ENCODE measurements at places on chromosomes 3 and 15.

DNA sequence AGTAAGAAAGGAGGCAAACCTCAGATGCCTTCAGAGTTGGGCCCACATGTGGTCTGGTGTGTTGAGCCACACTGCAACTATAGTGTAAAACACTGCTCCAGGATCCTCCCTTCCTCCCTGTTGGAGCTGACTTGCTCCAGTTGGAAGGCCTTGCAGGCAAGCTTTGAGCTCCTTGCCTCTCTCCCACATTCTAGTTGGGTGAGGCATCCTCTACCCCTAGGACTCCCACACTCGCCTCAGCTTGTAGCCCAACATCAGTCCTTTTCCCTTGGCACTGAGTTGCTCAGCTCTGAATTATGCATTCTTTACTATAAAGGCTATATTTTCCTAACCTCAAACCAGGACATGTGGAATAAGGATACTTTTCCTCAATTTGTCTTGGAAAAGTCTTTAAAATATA, 143.9 kb downstream of the NECTIN3 start:
- DNase-seq, result no peak

- no peak for DNase-seq
Observed at GRCh38 chr15:29826908-29827820, 4.9 kb upstream of the TJP1 start.

- no peak for DNase-seq
Observed at GRCh38 chr3:10417847-10418246, 87.5 kb downstream of the ATP2B2 start.

DNA sequence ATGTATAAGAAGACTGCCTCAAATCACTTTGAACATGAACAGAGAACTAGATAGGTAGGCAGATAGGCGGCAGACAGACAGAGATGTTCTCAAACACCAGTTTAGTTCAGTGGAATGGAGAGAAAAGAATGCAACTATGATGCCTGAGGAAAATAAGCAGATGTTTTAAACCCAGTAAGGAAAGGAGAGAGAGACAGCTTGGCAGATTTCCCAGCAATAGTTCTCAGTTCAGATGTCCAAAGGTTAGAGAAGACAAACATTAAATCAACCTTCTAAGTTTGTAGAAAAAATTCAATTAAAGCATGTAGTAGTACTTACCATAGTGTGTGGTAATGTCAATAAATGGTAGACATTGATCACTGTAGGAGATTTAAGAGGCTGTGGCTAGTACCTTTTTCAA, 209.6 kb upstream of the PFN2 start:
- no peak for DNase-seq

DNA sequence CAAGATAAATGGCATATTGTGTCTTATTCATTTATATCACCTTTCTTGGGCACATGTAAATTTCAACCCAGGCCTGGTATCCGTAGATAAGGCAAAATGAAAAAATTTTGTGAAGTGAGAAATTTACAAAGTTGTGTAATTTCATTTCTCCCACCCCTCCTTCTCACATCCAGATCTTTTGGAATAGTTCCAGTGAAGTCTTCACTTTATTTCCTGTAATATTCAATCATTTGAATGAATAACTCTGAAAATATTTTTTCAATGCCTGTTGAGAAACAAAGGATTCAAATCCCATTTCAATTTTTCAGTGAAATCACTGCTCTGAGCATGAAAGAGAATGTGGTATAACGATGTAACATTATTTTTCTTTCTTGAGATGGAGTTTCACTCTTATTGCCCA, 53.4 kb downstream of the BTLA start:
- no peak for DNase-seq

DNA sequence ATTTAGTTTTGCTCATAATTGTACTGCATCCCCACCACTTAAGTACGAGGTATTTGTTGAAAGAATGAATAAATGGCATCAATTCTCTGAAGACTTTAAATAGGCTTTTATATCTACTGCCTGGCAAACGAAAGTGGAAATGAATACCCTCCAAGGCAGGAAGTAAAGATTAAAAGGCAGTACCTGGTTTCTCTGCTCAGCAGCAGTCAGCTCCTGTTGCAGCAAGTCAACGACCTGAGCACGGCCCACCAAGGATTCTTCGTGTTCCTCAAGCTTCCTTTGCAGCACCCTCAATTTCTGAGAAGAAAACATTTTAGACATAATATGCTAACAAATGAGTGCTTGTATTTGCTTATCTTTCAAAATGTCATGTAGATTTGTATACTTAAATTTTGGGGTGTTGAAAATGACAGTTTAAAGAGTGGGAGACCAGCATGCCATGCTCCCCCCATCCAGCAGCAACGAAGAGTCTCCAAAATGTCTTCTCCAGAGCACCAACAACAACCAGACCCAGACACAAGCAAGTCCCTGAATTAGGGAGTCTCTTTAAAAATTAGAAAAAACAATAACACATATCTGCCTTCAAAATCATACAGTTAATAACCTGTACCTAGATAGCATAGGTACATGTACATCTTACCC, 31.2 kb downstream of the GOLGB1 start:
- DNase-seq, result no peak

- DNase-seq, result no peak
Observed at GRCh38 chr15:64182859-64183370, 20.1 kb upstream of the PPIB start.

- no peak for DNase-seq
Observed at GRCh38 chr15:70187331-70187730, 89.6 kb upstream of the TLE3 start.

- DNase-seq, result no peak
Observed at GRCh38 chr15:83210619-83211018, 3.0 kb upstream of the HDGFL3 start.

GRCh38 chr15:23370578-23370977, 16.0 kb downstream of the GOLGA8S start:
- DNase-seq, result no peak

GRCh38 chr3:126665959-126666657, 11.2 kb upstream of the TXNRD3 start:
- DNase-seq, result no peak

Measured in CD4-positive, alpha-beta T cell treated with Interferon gamma for 1 hour (primary cell).